A549 treated with ZK216348 at 1 μM for 4 hours (cell line): ENCODE measurements at places on chromosomes 7 and 10. TPM values are rescaled to one million over a fixed set of nuclear protein-coding genes. Genes with fewer than 3 reads are reported as not detected.

The PTPRE gene
- total RNA-seq = 2.5 to 5.5 TPM (median 4.0 TPM) in 5 replicates

The CHAT gene
- not detected in 5 replicates for total RNA-seq

The CALD1 gene
- 70.3 to 126 TPM (median 113 TPM) in 5 replicates for total RNA-seq

The FOXP2 gene
- total RNA-seq = not detected in 5 replicates

The MUC3A gene
- total RNA-seq = 9.8 to 23.5 TPM (median 22.0 TPM) in 5 replicates

The C10orf53 gene
- total RNA-seq = not detected in 5 replicates

The YKT6 gene
- 101 to 122 TPM (median 121 TPM) in 5 replicates for total RNA-seq

The MKX gene
- not detected in 5 replicates for total RNA-seq

The PRLHR gene
- not detected in 5 replicates for total RNA-seq

The TAS2R16 gene
- total RNA-seq = not detected in 5 replicates

The CYP26C1 gene
- total RNA-seq = not detected in 5 replicates
